ENCODE measurements at places on chromosomes 2 and 18. TPM values are rescaled to one million over a fixed set of nuclear protein-coding genes. Genes with fewer than 3 reads are reported as not detected.

KLHL41 gene
- 0.17 TPM for total RNA-seq

ITPRID2 gene
- 188 TPM for total RNA-seq

KRTCAP3 gene
- 1.5 TPM for total RNA-seq

DNA sequence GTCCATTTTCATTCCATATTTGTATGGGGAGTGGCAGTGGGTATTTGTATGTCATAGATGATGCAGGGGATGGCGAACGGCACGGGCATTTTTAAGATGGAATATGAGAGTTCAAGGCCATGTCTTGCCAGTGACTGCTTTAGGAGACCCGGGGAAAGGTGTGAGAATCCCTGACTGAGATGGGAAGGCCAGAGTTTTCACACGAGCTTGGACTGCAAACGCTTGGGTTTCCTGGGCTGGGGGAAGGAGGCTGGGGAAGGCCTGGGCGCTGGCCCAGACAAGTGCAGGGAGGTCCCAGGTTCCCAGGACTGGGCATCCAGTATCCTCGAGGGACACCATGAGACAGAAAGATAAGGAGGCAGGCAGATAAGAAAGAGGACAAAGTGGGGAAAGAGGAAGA lies 35.2 kb downstream of the CNGA3 start:
- DNase-seq = no peak

- no peak for DNase-seq
These were observed 140.5 kb upstream of the TNP1 start for GRCh38 chr2:217000406-217000805.
